Effector memory CD4-positive, alpha-beta T cell (primary cell): ENCODE measurements at places on chromosomes 11 and 22.

DNA sequence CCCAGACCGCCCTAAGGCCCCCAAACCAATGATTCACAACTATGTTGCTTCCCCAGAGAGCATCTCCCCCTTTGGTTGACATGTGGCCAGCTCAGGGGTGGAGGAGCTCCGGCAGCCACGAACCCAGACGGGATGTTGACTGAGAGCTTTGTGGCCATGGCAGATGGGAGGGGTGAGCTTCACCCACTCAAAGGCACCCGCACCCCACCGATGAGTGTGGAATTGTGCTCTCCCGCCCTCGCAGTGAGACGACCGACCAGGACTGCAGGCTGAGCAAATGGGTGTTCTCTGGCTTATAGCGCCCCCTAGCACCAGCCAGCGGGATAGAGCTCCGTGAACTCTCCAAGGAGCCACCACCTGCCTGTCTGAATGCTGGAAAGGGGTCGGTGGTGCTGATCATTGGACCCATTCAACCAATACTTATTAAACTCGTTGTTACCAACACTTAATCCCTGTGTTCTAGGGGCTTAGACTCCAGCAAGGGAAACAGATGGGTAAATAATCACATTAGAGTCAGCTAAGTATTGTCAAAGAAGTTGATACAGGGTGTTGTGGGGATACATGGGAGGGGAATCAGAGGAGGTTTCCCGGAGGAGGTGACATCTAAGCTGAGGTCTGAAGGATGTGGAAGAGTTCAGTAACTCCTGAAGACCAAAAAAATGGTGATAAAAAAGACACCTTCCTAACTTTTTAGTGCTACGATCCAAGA, 4.5 kb upstream of the TIMP3 start:
- DNase-seq: peak; percentile 13

GRCh38 chr11:6321961-6322362, 1.7 kb upstream of the CAVIN3 start:
- DNase-seq: no peak

GRCh38 chr11:131038597-131038996, 122.3 kb upstream of the SNX19 start:
- no peak for DNase-seq

DNA sequence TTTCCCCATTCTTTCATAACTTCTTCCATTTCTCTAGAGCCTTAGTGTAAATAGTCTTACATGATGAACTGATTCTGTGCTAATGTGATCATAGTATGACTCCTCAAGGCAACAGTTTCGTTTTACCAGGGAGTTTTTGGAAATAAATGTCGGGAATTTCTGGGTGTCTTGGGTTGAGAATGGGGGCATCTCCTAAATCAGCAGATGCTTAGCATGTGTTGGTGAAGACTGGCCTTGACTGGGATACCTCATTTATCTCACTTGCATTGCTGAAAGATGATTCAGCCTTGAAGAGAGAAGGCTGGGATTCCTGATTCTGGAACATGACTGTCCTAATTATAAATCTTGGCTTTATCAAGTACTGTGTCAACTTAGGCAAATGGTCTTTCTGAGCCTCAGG, 115.7 kb upstream of the C11orf87 start:
- no peak for DNase-seq

DNA sequence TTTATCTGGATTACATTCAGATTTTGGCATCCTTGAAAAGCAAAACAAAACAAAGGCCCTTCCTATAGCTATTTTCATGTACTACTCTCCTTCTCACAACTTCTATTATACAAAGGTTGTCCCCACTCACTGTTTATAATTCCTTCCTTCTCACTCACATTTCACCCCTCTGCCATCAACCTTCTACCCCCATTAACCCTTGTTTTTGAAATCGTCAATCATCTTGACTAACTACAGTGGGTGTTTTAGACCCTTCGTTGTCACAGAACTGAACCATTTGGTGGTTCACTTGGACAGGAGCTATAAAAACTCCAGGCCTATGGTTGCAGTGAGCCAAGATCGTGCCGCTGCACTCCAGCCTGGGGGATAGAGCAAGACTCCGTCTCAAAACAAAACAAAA, 639.4 kb downstream of the OPCML start:
- DNase-seq: no peak

DNA sequence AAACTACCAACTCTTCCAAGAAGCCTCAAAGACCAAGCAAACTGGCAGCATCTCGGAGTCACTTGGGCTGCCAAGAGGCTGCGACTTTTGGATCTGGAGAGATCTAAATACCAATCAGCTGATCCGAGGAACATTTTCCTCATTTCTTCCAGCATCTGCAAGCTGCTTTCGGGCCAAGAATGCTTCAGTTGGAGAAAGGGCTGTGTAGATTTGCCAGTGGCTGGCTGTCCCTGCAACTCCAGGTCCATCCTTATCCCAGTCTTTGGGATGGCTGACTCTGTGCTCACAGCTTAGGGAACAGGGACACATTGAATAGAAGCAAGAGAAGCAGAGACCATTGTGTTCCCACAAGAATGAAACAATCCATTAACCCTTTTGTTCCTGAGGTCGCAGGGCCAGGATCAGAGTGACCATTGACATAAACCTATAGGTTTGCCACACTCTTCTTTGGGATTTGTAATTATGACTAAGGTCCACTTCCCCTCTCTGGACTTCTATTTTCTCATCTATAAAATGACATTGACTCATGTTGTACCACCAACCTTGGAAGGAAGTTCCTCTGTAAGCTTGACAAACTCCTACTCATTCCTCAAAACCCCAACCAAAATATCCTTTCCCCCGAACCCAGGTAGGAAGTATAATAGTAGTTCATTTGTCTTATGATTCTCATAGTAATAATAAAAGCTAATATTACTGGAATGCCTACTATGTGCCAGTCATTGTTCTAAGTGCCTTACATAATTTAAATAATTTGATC, 340.8 kb downstream of the MN1 start:
- no peak for DNase-seq

GRCh38 chr11:10462746-10463300, 7.8 kb downstream of the AMPD3 start:
- DNase-seq: no peak

DNA sequence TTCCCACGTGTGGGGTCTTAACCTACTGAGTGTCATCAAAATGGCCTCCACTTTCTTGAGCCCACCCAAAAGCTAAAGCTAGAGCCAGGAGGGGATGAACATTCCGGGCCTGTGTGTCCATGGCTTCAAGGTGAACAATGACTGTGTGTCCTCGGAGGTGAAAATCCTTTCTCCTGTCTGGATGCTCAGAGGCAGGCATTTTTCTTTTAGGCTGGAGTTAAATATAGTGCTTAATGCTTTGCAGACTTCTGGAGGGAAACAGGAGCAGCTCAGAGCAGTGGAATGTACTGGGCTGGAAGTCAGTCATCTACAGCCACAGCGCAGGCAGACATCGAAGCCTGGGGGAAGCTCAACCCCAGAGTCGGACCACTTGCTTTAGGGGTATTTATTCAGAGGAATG, 68.6 kb upstream of the TMEM45B start:
- DNase-seq: no peak

GRCh38 chr11:111978028-111978771, 41.1 kb downstream of the DIXDC1 start:
- DNase-seq: no peak

DNA sequence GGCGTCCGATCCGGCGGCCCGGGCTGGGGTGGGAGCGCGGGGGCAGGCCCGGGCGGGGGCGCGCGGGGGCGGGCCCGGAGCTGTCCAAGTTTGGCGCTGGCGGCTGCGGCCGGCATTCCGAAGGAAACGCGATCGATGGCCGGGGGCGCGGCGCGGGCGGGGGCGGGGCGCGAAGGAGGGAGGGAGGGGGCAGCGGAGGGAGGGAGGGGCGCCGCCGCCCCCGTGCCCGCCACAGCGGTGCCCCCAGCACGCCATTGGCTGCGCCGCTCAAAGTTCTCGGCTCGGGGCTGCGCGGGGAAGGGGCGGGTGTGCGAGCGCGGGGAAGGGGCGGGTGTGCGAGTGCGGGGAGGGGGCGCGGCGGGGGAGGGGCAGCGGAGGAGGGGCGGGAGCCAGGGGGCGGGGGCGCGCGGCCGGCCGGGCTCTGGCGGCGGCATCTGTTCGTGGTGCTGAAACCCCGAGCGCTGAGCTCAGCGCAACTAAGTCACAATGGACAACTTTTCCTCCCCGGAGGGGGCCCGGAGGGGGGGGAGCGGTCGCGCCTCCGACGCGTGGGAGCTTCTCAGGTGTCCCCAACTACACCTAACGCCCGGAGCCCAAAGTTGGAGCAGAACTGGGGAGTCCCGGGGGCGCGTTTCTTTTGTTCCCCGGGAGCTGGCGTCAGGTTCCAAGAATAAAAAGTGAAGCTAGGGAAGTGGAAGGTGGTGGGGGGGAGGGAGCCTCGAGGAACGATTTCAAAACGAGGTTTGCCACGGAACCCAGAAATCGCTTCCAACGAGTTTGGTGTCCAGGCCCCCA, 2.2 kb downstream of the PHF21B start:
- DNase-seq: no peak

DNA sequence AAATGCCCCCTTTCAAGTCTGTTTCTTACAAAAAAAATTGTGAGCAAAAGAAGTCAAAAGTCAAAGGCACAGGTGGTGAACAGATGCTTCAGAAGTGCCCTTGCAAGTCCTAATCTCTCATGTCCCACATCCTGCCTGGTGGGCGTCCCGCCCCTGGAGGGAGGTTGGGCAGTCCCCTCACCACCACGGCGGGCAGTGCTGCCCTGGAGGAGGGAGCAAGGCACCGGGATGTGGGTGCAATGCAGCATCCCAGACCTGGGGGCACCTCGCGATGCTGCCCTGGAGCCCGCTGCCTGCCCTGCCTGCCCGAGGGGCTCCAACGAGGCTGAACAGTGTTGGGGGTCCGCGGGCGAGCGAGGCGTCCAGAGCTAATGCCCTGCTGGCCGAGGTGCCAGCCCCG, 15.9 kb downstream of the MRGPRG start:
- DNase-seq: no peak

DNA sequence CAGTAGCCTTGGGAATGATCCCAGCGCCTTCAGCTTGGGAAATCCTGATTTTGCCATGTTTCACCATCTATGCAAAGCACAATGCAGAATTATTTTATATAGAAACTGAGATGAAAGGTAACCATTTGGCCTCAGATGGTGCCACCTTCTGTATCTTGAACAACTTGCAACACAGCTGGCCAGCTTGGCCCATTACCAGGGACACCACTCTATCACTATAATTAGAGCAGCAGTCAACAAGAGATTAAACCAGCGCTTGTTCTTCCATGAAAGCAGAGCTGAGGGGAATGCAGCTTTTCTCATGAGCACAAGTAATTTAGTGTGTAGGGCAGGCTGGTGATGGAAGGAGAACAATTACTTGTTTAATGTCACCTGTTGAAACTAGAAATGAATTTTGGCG, 6.7 kb upstream of the ZDHHC13 start:
- no peak for DNase-seq

- no peak for DNase-seq
These were observed 41.3 kb upstream of the VPREB1 start for GRCh38 chr22:22203048-22203971.

GRCh38 chr22:44819966-44820631, 67.7 kb downstream of the ARHGAP8 start:
- DNase-seq: no peak

- DNase-seq: no peak
These were observed 96.6 kb upstream of the FAT3 start for GRCh38 chr11:92128026-92128425.

- no peak for DNase-seq
These were observed 22.4 kb upstream of the FZD4 start for GRCh38 chr11:86977441-86978050.

- DNase-seq: no peak
These were observed 20.1 kb downstream of the ELF5 start for GRCh38 chr11:34493468-34493867.

DNA sequence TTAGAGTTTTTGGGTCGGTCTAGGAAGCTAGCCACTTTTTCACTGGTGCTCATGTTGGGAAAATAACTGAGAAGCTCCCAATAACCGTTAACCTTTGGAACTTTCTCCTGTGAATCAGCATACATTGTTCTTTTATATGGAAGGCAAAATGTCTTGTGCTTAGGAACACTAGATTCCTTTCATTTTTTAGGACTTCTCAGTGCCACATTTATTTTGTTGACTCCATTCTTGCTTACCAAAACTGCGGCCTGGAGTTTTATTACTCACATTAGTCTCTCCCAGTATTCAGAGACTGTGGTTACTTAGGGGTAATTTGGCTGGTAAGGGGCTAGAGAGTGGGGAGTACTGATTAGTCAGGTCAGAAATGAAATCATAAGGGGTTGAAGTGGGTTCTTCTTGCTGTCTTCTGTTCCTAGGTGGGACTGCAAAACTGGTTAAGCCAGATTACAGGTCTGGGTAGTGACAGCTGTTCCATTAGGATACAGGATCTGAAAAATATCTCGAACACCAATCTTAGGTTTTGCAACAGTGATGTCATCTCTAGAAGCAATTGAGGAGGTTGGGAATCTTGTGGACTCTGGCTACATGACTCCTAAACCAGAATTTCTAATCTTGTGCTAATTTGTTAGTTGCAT, 631.4 kb upstream of the LUZP2 start:
- DNase-seq: no peak

- DNase-seq: no peak
These were observed 47.2 kb downstream of the MN1 start for GRCh38 chr22:27754247-27754887.

- no peak for DNase-seq
These were observed 83.9 kb downstream of the OR5AK2 start for GRCh38 chr11:57072640-57073039.

DNA sequence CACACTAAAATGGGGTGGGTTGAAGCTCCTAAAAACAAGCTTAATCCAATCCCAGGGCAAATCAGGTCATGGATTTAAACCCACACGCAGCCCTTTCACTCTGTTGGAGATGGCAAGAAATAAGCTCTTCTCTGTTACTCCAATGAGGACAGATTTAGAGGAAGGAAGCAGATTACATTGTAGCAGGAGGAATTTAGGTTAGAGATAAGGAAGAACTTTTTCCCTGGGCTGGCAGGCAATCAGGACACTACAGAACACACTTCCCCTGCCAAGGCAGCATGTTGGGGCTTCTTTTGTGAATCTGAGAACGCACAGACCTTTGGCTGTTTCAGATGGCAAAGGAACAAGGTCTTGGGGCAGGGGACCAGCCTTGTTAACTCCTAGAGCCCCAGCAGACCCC, 46.2 kb downstream of the C11orf58 start:
- no peak for DNase-seq

DNA sequence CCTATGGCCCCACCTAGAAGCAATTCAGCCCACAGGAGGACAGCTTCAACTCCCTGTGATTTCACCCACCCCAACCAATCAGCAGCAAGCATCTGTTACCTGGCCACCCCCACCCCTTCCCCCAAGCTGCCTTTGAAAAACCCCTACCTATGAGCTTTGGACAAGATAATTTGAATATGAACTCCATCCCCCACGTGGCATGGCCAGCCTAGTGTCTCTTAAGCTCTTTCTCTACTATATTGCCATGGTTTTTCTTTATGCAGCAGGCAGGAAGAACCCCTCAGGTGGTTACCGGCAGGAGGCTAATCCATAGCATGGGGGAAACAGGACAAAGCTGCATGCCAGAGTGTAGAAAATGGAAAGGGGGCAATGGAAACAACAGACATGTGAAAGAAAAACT, 29.0 kb downstream of the CTSC start:
- DNase-seq: no peak

- DNase-seq: no peak
These were observed 46.3 kb upstream of the RAPSN start for GRCh38 chr11:47495011-47495855.

GRCh38 chr11:134637091-134638015, 225.3 kb upstream of the B3GAT1 start:
- no peak for DNase-seq

- DNase-seq: no peak
These were observed 33.4 kb downstream of the MAML2 start for GRCh38 chr11:96309643-96310017.
